Stimulated activated effector memory CD8-positive, alpha-beta T cell treated with anti-CD3 and anti-CD28 coated beads, Interleukin-12 subunit alpha, Interleukin-12 subunit beta, amount 100 ng/mL, for 72 hours (primary cell): ENCODE measurements at places on chromosomes 5 and 9.

DNA sequence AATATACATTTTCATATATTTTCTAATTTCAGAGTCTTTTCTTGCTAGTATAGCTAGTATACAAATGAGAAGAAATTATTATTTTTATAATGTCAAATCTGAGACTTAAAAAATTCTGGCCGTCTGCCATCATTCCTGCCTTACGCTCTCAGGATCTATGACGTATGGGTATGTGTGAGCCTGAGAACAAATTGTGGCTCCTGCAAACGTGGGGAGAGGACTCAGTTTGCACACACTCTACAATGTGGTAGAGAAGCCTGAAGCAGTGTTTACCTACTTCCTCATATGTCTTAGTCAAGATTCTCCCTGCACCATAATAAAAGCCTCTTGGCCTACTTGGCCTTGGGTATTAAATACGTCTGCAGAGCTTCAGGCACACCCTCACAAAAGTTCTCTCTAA, 825.4 kb downstream of the SEMA5A start:
- DNase-seq = no peak

- DNase-seq = no peak
These were observed 118.3 kb downstream of the NR6A1 start for GRCh38 chr9:124652615-124653393.

DNA sequence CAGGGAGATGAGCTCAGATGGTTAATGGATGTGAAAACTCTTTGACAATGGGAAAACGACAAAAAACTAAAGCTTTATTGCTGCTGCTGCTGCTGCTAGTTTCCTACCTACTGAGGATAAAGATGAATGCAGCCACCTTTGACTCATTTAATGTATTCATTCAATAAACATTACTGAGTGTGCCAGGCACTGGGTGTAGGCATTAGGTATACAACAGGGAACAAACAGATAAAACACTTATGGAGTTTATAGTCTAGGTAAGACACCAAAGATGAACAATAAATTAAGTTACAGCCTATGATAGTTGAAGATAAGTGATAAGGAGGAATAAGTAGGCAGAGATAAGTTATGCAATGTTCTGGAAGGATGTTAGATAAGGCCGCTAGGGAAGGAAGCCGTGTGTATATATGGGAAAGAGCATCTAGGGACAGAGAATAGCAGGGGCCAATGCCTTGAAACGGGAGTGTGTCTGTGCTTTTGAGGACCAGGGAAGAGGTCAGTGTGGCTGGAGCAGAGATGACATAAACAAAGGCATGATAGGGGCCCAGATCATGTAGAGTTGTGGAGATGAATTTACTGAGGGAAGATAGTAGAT, 477.6 kb downstream of the NTRK2 start:
- no peak for DNase-seq

DNA sequence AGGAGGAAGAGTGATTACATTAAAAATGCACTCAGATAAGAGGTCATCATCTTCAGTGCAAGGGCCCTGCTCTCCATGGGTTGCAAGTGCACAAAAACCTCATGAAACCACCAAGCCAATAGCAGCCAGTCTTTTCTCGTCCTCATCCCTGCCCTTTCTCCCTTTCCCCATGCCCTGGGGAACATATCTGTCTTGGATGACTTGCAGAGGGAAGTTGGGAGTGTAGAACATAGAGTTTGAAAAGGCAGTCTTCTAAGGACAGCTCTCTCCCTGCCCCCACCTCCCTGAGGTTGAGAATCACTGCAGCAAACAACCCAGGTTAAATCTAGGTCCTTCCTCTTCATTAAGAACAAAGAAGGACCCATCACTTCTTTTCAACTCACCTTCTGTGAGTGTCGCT, 22.0 kb downstream of the DDX31 start:
- DNase-seq = no peak

GRCh38 chr5:93603793-93604643, 21.0 kb downstream of the NR2F1 start:
- no peak for DNase-seq

- no peak for DNase-seq
These were observed 37.7 kb upstream of the STXBP1 start for GRCh38 chr9:127574072-127574993.

DNA sequence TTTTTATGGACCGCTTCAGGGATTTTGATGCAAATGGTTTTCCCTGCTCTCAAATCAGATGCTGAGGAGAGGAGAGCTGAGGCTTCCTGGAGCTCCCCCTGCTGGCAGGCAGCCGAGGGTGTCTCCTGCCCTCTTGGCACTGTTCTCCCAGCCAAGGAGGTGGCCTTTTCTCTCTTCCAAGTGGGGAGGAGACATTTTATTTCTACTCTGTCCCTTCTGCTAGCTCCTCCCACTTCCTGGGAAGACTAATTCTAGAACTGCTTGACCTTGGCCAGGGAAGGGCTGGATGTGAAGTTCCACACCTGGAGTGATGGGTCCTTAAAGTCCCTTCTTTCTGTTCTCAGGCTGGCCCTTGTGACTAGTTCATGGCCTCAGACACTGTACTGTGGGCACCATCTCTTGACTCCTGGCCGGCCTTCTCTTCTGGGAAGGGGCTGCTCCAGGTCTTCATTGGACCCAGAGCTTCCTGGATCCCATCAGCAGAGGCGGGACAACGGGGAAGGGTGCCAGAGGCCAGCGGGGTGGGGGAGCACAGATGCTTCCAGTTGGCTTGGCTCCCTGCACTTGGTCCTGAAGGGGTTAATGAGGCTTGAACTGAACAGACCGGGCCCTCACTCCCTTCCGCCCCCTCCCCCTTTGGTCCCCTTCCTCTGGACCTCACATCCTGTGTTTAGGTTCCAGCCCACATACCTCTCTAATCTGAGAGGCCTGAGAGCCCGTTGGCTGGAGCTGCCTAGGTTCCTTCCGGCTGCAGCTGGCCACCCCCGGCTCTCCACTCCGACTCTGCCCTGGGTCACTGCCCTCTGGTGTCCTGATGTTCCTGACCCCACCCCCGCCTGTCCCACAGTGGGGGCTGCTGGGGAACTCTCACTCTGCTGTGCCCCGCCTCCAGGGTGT, 32.1 kb downstream of the PTPA start:
- DNase-seq = peak; percentile 65

GRCh38 chr5:141392429-141393198, at the start of gene PCDHGA8:
Gene PCDHGA8, plus strand, starts transcription at chr5:141392633. Its CDS starts 181 bp downstream, at chr5:141392814.
- no peak for DNase-seq

DNA sequence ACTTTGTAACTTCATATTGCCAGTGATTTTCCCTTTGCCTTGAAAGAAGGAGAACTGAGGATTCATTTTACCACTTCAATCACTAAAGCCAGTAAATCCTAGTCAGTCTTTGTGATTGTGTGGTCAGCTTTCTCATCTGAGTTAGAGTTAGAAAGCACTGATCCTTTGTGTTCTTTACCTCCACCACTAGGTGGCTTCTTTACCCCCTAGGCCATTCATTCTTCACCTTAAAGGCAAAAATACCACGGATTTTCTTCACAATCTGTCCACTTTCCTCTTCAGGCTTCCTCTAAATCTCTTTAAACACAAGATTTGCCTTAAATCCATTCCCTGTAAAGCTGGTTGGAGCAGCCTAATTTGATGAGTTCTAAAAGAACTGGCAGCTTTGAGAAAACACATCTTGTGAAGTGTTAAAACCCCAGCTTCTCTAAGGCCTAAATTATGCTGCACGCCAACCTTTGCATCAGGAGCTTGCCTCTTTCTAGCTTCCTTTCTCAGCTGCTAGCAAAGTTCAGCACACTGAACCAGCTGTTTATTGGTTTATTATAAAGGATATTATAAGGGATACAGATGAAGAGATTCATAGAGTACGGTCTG, 20.4 kb downstream of the BDP1 start:
- no peak for DNase-seq

DNA sequence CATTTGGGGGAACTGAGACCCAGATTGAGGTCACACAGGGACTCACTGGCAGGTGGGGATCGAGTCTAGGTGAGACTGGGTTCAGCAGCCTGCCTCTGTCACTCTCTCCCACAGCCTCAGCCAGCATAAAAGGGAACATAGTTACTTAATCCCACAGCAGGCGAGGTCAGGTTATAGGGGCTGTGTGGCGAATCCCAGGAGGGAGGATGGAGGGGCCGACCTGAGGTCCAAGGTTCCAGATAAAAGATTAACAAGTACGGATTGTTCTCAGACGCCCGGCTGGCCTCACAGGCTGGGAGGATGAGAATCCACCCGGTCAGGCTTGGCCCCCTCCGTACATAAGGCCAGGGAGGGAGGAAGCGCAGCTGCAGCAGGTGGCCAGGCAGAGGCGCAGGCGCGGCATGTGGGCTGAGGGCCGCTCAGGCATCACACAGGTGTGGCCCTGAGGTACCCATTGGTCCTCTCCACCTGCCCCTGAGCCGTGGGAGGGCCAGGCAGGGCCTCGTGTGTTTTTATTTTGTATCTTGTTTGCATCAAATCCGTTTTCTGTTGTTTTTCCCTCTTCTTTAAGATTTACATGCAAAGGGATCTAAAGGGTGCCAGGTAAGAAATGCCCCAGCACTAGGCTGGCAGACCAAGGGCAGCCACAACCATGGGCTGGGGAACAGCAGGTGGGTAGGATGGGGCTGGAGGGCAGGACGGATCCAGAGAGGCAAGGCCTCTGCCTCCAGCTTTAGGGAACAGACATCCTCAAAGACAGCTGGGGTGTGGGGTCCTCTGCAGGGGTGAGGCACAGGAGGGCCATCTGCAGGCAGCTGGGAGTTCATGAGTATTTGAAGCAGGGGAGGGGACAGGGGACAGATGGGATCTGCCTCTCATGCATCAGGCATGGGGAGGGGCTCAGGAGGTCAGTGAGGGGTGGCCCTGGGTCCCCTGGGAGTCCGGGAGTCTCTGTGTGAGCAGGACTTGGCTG, 3.6 kb downstream of the SUSD3 start:
- no peak for DNase-seq

DNA sequence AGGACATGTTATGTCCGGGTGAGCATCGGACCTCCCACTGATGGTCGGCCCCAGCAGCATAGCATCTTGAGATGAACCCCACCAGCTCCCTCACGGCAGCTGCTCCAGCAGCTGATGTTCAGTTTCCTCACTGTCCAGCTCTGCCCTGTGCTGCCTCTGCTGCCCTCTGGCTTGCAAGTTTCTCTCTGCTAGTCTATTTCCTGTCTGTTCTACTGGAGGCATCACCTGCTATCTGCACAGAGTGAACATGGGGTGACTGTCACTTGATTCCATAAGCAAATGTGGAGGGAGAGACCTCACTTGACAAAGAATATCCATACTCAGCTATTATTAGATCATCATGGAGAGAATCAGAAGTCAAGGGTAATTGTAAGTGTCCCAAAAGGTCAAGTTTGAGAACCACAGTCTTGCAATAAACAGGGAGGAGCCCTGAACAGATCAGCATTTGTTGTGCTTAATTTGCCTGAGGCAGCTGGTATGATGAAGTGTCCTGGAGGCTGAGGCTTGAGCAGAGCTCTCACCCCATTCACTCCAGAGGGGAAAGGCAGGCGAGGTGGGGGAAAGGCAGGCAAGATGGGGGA, 702.8 kb downstream of the SEMA5A start:
- DNase-seq = no peak

DNA sequence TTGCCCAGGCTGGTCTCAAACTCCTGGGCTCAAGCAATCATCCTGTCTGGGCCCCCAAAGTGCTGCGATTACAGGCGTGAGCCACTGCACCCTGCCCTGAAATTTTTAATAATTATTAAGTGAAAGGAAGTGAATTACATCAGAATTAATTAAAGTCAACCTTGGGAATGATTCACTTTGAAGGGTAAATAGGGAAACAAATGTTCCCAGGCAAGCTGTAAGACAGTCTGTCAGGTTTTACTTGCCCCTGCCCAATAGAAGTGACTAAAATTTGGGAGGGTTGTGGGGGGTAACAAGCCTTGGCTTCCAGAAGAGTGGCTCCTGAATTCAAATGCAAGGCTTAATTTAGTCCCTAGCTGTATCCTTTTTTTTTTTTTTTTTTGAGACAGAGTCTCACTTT, 1.3 kb upstream of the LIX1 start:
- no peak for DNase-seq

- no peak for DNase-seq
These were observed 87.4 kb downstream of the APBA1 start for GRCh38 chr9:69584759-69585158.

DNA sequence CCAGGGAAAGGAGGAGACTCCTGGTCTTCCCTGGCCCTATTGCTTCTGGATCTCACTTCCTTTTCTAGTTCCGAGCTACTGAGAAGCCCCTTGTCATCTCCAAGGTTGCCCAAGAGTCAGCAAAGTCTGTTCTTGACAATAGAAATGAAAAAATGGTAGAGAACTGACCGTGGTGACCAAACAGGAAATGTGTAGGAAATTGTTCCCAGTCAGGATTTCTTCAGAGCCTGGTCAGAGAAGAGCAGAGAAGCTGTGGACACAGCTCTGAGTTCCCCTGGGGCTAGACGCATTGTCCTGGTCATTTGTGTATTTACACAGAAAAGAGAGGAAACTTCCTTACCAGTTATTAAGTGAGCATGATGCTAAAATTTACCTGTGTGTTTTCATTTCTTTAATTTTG, 35.6 kb downstream of the S1PR3 start:
- DNase-seq = no peak

DNA sequence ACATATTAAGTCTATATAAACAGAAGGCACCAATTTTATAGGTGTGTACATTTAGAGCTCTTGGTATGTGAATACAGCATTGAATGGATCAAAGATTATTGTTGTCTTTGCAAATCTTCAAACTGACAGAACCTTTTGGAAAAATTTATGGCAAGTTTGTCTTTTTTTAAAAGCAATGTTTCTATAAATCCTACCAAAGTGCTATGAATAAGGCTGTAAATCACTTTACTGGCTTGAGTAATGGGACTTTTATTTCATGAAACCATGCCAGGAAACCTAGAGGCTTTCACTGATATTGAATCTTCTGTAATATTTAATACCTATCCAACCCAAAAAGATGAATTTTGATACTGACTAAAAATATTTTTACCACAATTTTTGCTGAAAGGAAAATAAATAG, 7.4 kb upstream of the DAPK1 start:
- DNase-seq = no peak

GRCh38 chr9:137316012-137316981, 14.2 kb upstream of the NRARP start:
- DNase-seq = no peak

- no peak for DNase-seq
These were observed 91.5 kb downstream of the WDR41 start for GRCh38 chr5:77400645-77401044.

- DNase-seq = no peak
These were observed 260.4 kb downstream of the ARL15 start for GRCh38 chr5:54049963-54050362.

DNA sequence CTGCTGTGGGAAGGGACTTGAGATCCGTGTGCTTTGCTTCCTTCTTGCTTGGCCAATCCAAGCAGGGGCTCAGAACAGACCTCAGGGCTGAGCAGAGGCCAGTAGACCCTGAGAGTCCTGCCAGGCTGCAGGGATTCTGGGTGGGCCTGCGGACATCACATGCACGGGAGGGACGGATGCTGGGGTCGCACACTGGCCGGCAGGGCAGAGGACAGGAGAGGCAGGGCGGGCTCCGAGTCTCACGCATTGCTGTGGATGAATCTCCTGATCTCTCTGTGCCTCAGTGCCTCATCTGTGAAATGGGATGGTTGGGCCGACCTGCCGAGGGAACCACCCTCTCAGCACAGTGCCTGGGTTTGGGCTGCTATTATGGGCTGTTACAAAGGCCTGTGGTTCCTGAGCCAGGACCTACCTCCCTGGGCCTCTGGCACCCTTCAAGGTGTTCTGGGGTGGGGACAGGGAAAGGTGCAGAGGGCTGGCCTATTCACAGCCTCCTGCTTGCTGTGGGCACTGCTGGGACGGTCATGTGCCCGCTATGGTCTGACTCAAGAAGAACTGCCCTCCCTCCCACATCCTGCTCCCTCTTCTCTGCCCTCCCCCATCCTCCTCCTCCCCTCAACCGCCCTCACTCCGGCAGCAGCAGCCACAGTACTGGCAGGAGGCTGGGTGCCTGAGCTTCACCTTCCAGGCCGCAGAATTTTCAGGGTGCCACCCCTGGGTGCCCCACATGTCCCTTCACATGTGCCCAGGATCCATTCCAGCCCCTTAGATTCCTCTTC, 43.3 kb downstream of the NCS1 start:
- DNase-seq = no peak
